ENCODE measurements at places on chromosomes 12 and 14.

- no peak for DNase-seq
These were observed 41.6 kb upstream of the CDK17 start for GRCh38 chr12:96441816-96442215.

GRCh38 chr14:101875727-101876554 is 88.4 kb upstream of the DYNC1H1 start:
- DNase-seq: no peak

GRCh38 chr14:61973981-61974380 is 211.8 kb downstream of the SNAPC1 start:
- no peak for DNase-seq

GRCh38 chr12:19220205-19220604 is 90.7 kb downstream of the PLEKHA5 start:
- DNase-seq: no peak

DNA sequence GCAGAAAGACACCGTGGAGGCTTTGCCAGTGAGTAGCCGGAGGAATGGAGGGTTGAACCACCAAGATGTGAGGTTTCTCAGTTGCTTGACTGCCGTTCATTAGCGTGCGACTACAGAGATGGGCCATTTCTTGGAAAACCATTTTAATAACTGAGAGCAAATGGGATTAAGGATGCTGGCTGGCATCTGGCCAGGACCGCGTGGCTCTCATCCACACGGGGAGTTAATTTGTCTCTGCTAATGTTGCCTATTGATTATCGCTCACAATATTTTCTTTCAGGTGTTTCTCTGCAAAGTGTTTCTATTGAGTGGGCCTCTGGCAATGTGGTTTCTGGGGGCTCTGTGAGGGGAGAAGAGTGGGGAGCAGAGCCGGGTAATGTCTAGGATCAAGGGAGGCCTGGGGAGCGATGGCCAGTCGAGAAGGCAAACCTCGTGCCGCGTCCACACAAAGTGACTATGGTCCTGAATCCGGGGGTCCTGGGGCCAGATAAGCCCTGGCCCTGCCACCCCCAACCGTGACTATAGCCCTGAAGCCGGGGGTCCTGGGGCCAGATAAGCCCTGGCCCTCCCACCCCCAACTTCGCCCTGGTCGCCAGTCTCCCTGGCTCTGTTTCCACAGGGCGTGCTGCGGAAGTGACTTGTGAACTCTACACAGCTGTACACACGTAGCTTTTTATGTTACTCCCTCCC is 110.6 kb downstream of the PRMT8 start:
- DNase-seq: no peak

Data from stimulated activated CD8-positive, alpha-beta memory T cell treated with anti-CD3 and anti-CD28 coated beads, Interleukin-7, amount 100 ng/mL, for 48 hours (primary cell).